ENCODE measurements at places on chromosomes 3 and 15.

GRCh38 chr3:10283638-10284037, 9.1 kb downstream of the GHRL start:
- DNase-seq: no peak

DNA sequence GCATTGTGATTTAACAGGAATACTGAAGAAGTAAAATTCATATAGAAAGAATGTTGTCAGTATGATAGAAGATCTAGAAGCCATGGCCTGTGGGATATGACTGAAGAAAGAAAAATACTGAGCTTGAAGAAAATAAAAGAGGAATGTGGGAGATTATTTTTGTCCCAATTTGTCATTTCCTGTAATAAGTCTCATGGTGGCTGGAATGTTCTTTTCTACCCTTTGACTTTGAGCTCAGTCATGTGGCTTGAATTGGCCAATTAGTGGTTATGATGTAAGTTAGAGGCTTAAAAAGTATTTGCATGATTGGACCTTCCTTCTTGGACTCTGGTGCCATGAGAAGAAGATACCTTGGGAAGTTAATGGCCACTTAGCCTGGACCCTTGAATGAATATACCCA, 14.1 kb downstream of the APH1B start:
- DNase-seq: no peak

GRCh38 chr3:105362021-105362665, 4.6 kb upstream of the ALCAM start:
- DNase-seq: no peak

GRCh38 chr3:181719991-181720680, 8.4 kb downstream of the SOX2 start:
- DNase-seq: no peak

GRCh38 chr3:21621181-21621651, 129.8 kb downstream of the ZNF385D start:
- DNase-seq: peak; percentile 63

GRCh38 chr15:69673291-69673881, 220.8 kb downstream of the RPLP1 start:
- DNase-seq: no peak

- no peak for DNase-seq
Observed at GRCh38 chr15:94834494-94834893, 603.1 kb downstream of the MCTP2 start.

- no peak for DNase-seq
Observed at GRCh38 chr3:161969867-161970266, 473.3 kb downstream of the OTOL1 start.

DNA sequence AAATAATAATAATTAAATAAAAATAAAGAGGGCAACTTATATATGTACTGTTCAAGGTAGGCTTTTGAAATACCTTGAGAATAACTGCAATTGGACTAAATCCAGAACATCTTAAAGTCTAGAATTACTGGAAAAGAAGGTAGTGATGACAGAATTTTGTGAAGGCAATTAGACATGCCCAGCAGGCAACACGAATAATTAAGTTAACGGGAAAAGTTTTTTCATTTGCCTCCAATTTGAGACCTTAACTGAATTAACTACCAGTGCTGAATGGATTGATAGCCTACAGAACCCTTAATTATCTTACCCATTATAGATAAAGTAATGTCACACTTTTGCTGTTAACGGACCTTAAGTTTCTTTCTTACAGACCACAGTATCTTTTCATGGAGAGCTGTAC, 13.3 kb downstream of the COX5A start:
- DNase-seq: no peak

DNA sequence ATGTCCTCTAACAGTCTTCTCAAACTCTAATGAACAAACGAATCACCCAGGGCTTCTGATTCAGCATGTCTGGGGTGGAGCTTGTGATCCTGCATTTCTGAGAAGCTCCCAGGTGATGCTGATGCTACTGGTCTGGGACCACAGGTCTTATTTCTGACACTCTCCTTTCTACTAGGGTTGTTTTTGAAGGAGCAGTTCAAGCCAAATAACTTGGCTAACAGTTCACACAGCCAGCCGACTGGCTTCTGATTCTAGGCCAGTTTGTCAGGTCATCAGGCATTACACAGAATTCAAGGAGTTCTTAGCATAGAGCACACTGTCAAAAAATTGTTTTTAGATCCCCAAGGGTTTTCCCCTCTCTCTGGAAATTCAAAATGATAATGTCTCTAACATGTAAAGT, 100.7 kb downstream of the TIGIT start:
- DNase-seq: no peak

DNA sequence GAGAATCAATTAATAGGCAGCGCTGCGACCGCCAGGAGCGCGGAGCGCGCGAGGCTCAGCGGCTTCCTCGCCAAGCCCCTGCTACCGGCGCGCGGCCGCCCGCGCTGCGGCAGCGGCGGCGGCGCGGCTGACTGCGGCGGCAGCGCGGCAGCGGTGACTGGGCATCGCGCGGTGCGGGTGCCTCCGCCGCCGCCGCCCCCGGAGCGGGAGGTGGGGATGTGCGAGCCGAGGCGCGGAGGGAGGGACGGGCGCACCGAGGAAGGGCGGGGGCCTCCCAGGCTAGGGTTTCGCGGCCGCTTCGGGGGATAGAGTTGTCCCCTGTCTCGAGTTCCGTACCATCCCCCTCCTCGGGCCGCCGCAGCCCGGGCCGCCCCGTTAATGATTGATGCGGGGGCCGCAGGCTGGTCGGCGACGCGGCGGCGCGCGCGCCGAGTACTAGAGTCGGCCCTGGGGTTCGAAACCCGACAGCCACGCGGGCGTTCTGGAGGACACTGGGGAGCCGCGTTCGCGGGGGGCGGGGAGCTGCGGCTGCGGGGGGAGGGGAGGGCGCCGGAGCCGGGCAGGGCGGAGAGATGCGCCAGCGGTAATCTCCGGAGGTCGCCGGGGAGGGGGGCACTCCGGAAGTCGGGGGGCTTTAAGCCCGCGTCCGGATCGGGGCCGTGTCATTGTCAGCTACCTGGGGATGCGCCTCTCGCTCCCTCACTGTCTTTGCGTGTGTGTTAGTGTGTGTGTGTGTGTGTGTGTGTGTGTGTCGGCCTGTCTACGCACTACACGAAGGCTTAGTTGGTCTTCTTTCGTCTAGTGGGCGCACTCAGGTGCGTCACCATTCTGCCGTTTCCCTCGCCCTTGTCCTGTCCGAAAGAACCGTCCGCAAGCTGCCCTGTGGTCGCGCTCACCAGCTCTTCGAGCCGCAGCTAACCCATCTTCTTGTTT, at the start of gene PAQR9:
PAQR9 (minus strand) TSS at position 159 of the 933 bp plus-strand sequence. CDS start 338 bp downstream, outside the sequence.
- DNase-seq: no peak

GRCh38 chr3:68306571-68306970, 625.8 kb downstream of the TAFA4 start:
- peak; percentile 25 for DNase-seq

- no peak for DNase-seq
Observed at GRCh38 chr15:41985236-41986160, 13.1 kb upstream of the EHD4 start.

- no peak for DNase-seq
Observed at GRCh38 chr3:88807491-88808105, 299.8 kb upstream of the EPHA3 start.

- no peak for DNase-seq
Observed at GRCh38 chr3:154430014-154430413, at the start of gene GPR149. TSS of gene GPR149 (minus strand) at chr3:154430190. CDS start at chr3:154429615, 575 bp downstream.

DNA sequence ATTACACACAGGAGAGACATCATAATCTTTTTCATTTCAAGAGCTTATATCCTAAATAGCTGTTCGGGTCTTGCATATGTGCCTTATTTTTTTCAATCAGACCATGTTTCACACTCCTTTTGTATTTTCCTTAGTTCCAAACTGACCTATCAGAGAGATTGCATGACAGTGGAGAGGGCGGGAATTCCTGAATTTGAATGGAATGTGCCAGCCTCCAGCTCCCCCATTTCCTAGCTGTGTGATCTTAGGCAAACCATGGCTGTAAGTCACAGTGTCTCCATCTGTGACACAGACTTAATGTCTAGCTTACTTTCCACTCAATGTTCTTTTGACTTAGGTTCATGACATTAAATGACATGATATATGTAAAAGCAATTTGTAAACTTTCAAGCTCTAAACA, 62.0 kb upstream of the CSTA start:
- no peak for DNase-seq
